Stimulated activated CD4-positive, alpha-beta T cell treated with anti-CD3 and anti-CD28 coated beads, TNF-alpha, amount 100 ng/mL, for 24 hours (primary cell): ENCODE measurements at places on chromosomes 6 and 20.

- no peak for DNase-seq
Measured at GRCh38 chr6:52787917-52788316, 15.7 kb downstream of the GSTA1 start.

DNA sequence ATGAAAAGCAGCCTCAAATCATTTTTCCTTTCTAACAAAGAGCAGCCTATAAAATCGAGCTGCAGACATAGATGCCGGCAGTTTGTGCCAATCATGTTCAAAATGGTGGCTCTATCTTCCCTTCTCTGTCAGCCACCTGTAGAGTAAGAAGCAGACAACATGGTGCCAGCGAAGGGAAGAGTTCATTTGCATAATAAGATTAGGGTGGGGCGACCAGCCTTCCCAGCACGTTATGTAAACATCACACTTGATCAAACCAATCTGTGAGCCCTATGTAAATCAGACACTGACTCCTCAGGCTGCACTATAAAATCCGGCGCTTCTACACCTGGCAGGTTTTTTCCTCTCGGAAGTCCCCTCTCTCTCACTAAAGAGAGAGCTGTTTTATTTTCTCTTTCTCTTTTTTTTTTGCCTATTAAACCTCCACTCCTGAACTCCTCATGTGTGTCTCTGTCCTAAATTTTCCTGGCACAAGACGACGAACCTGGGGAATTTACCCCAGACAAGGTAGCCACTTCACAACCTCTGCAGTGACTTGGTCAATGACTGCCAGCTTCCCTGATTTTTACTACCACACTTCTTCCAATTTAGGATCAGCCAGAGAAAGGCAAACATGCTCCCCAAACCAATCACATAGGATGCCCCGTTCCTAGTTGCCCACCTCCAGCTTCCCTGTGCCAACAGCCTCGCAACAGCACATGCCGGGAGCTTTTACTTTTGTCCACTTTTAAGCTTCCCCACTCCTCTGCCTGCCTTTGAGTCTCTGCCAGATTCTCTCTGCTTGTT lies 12.9 kb downstream of the TPMT start:
- DNase-seq = no peak

DNA sequence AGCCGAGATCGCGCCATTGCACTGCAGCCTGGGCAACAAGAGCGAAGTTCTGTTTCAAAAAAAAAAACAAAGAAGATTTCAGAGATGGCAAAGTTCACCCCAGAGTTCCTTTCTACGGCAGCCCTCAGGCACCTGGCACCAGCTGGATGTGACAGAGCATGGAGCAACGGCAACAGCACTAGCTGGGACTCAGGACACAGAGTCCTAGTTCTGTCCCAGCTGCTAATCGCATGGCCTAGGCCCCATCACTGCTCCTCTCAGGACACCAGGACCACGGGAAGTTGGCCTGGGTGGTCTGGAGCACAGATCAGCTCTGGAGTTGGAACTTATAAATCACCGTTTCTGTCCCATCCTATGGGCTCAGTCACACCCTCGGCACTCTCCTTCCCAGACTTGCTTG lies 1.1 kb downstream of the PGC start:
- DNase-seq = no peak

DNA sequence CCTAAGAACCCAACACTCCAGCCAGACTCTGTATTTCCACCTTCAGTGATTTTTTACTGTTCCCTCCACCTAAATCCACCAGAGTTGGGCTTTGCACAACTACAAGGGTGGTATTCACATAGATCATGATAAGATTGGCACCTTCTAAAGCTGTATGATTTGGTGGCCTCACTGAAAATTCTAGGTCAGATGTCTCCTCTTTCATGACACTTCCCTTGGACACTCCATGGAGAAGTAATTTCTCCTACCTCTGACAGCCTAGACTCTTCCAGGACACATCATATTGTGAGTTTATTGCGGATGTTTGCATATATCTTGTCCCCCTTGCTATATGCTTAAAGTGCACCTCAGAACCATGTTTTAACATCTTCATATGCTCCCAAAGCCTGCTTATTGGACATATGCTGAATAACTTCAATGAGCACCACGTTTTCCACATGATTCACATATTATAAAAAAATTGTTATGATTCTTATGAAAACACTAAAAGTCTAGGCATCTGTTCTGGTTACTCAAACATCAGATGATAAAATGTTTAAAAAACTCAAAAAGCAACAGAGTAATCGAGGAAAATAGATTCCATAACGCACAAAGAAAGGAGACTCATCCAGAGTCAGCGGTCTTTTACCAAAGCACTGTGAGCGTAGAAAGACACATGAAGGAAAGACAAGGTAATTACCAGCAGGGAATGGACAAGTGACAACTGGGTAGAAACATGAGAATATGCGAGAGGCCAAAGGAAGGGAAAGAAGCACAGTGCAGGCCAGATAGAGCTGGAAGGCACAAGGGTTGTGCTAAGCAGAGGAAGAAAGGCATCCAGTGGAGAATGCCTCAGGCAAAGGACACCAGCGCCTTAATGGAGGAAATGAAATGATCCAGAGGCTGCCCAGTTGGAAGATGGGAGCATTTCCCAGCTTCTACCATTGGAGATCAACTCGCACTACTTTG lies 46.5 kb downstream of the KIF16B start:
- no peak for DNase-seq

GRCh38 chr20:4671015-4671414 lies 50.7 kb upstream of the PRND start:
- no peak for DNase-seq

- DNase-seq = no peak
Measured at GRCh38 chr6:4909063-4909706, 94.7 kb downstream of the RPP40 start.

DNA sequence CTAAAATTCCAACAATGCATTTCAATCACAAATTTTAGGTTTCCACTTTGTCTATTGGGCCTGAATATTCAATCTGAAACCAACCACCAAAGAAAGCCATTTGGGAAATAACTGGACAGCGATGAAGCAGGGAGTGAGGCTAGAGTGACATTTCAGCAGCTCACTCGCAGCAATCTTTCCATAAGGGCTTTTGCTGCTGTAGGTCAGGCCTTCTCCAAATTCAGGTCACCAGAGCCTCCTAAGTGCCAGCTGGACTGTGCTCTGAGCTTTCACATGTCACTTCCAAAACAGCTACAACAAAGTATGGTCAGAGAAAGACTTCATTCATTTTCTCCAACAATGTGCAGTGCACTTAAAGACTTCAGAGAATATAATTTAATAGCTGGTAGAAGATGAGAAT lies 194.8 kb downstream of the FRK start:
- no peak for DNase-seq

GRCh38 chr6:164108869-164109769 lies 694.6 kb downstream of the QKI start:
- no peak for DNase-seq

DNA sequence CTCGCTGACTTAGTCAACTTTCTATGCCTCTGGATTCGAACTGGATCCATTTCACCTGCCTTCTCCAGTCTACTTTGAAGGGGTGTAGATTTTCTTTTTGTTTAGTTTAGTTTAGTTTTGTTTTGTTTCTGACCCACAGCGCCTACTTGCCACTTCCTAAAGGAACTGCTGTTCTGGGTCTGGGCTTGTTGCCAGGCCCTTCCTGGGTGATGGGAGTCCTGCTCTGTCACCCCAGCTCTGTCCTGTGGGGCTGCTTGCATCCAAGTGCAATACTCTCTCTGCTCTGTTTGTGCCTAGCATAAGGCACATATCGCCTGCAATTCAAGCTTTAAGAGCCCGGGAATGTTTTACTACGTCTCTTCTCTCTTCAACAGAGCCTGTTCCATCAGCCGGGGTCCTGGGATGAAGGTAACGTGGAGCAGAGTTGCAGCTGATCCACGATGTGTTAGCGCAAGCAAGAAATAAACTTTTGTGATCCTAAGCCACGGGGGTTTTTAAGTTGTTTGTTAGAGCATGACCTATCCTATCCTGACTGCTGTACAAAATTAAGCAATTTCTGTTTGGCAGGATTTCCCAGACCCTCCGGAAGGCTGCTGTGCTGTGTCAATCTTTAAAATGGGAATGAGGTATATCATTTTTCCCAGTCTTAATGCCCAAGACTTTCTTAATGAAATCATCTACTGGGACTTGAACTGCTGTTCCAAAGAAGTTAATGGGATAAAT lies 30.9 kb upstream of the TAGAP start:
- no peak for DNase-seq

- no peak for DNase-seq
Measured at GRCh38 chr6:95847061-95847460, 168.7 kb upstream of the FUT9 start.

- no peak for DNase-seq
Measured at GRCh38 chr20:51731731-51732095, 36.5 kb downstream of the ATP9A start.

- DNase-seq = no peak
Measured at GRCh38 chr6:83153883-83154521, 39.1 kb downstream of the PGM3 start.

- no peak for DNase-seq
Measured at GRCh38 chr6:15430931-15431405, 185.1 kb downstream of the JARID2 start.

DNA sequence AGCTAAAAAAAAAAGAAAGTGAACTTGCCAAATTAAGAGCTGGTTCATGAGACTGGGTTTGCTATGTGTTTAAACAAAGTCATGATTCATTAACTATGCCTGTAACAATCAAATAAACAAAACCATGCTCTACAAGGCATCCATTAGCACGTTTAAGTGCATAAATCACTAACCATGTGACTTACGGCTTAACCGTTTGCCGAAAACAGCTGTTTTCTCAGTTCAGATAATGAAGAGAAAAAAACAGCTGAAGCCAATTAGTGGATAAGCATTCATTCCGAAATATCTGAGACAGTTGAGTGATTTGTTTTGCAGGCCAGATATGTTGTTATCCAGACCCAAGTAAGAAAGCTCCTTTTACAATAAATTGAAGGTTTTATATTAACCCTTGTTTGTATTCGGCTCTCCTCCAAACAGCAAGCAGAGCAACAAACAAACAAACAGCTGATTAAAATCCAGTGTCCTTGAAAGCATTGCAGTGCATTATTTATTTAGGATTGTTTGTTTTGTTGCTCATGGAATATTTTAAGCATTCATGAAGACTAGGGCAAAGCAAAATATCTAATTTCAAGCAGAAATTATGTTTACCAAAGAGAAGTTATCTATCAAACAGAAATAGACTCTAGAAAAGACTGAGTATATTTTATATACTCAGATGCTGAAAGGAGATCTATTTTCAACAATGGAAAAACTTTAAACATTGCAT lies 343.5 kb downstream of the RFPL4B start:
- DNase-seq = no peak

DNA sequence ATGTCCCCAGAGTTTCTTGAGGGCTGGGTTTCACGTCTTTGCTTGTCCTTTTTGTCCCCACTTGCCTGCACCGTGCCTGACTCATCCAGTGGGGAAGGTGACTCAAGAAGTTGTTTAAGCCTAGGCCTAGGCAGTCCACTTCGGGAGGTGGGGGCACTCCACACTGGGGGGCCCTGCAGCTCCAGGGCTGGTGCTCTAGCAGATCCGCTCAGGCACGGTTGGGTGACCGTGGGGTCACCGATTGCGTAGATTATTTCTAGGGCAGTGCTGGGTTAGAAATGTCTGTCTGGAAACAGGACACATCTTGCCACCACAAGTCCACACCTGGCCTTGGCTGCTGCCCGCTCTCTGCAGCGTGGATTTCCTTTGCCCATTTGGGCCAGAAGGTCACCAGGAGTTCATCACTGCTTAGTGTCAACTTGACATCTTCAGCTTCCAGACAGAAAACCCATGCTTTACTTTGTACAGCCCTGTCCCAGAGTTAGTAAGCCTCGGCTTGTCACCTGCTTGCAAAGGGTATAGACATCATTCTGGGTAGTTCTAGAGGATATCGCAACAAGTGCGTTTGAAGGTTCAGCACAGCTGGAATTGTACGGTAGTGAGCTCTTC lies 13.6 kb upstream of the C20orf144 start:
- DNase-seq = no peak

DNA sequence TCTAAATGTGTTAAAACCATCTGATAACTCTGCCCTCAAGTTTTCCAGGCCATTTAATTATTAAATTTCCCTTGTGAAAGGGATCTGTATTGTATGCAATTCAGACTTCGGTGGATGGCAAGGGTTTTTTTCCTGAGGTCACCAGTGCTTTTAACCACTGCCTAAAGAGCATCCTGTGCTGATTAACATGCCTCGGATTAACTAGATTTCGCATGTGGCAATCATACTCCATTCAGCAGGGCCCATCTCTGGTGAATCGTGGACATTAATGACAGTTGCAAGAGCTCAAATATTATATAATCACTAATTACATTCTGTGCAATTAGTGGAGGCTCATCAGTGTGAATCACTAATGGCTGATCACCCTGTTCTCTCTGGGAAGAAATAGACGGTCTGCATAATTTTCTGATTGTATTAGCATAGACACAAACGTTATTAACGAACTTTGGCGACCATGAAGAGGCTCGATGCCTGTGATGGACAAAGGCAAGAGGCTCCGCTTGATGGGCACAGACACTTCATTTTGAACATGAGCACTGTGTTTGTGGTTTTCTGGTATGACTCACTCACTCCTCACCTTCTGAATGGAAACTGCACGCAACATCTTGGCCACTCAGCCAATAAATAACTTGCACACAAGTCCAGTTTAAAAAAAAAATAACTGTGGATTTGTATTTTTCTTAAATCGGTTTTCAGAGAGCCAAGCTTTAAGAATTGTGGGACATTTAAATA lies 31.4 kb downstream of the LINC00237 start:
- no peak for DNase-seq
